ENCODE measurements at places on chromosomes 1 and 21.
A peak's percentile ranks its signal among the peaks of the same experiment; 100 is the strongest.

DNA sequence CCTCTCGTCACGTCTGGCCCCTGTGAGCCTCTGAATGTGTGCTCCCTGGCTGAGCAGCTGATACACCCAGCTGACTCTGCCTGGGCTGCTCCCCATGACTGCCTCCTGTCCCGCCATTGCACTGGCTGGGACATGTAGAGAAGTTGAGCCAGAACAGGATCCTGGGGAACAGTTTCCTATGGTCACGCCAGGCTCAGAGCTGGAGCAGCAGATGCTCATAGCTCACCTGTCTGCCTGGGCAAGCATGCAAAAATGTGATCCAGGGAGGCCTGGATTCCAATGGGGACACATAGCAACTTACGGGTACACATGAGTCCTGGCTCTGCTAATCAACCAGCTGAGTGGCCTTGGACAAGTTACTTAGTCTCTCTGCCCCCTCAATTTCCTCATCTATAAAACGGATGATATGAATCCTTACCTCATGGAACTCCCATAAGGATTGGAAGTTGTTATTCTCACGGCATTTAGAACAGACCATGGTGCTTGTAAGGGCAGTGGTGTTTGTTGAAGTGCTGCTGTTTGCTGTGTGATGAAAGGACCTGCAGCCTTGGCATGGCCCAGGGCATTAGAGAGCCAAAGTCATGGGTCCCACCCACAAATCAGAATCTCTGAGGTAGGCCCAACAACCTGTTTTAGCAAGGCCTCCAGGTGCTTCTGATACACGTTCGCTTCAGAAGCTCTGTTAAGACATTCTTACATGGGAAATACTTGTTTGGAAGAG lies 150.3 kb upstream of the VANGL1 start:
- no peak for DNase-seq

GRCh38 chr1:32706491-32706890 lies 3.9 kb upstream of the SYNC start:
- DNase-seq = no peak

DNA sequence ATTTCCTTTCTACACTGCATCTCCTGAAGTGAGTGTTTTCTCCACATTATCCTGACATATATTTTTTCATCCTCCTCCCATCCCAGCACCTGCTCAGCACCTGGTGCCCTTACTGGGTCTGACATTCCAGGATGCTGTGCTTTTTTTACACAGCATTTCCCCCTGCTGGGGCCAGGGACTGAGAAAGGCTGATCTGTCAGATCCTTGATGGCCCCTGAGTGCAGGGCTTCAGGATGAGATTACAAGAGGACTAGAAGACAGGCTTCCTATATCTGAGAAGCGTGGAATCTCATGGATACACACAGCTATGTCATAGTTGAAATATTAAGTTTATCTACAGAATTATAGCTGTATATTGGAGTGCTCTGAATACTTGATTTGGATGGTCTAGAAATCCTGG lies 24.4 kb downstream of the RCAN1 start:
- DNase-seq = no peak

GRCh38 chr1:58574816-58575215 lies 2.2 kb downstream of the TACSTD2 start:
- DNase-seq = no peak

DNA sequence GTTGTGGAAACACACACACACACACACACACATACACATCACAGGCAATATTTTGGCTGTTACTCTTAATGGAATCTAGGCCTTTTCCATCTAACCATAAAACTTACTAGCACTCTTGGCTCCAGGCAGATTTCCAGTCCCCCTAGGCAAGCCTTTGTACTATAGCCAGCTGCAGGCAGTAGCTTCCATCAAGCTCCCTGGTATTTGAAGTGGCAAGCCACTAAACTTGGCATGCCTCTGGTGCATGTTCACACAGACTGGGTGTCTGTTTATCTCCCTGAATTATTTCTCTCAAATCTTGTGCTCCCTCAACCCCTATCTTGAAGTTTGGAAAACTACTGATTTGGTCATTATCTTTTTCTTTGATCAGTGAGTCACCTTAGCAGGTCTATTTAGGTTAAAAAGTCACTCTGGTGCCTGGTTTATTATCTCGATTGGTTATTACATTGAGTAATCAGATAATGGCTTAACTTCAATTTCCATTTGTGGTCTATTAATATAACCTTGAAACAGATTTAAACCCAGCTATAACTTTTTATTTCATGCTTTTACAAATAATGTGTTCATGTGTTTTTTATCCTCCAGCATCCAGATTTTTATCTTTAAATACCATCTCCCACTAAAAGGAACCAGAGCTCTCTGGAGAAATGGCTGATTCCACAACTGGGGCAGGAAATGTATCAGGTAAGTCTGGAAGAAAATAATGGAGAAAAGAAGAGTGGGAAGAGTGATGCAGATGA lies 2.7 kb upstream of the RBM15 start:
- peak; percentile 73 for DNase-seq

- no peak for DNase-seq
Observed at GRCh38 chr1:197786280-197786679, 11.0 kb upstream of the DENND1B start.

DNA sequence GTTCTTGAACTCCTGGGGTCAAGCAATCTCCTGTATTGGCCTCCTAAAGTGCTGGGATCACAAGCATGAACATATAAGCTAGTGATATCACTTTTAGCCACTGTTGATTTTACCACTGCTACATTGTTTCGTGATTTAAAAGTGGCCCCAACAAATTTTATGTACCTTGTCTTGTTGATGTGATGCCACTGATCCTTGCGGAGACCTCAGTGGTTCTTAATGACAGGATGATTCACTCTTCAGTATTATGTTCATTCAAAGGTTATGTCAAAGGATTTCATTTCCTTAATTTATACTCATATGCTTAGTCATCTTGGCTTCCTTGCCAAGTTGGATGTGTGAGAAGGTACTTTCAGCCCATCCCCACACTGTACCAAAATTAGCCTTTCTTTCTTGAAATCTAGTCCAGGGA lies 12.1 kb downstream of the PRKACB start:
- peak; percentile 88 for DNase-seq

DNA sequence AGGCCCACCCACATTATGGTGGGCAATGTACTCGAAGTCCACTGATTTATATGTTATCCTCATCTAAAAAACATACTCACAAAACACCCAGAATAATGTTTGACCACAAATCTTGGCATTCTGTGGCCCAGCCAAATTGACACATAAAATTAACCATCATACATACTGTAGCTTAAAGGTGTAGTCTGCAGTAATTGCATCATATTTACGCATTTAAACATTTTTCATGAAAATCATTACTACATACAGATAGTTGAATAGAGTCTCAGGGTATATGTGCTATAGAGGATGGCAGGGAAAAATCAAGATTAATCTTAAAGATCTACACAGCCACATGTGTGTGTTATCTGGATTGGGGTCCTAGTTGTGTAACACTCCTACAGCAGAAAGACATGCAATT lies 14.5 kb downstream of the ZNF697 start:
- DNase-seq = no peak

DNA sequence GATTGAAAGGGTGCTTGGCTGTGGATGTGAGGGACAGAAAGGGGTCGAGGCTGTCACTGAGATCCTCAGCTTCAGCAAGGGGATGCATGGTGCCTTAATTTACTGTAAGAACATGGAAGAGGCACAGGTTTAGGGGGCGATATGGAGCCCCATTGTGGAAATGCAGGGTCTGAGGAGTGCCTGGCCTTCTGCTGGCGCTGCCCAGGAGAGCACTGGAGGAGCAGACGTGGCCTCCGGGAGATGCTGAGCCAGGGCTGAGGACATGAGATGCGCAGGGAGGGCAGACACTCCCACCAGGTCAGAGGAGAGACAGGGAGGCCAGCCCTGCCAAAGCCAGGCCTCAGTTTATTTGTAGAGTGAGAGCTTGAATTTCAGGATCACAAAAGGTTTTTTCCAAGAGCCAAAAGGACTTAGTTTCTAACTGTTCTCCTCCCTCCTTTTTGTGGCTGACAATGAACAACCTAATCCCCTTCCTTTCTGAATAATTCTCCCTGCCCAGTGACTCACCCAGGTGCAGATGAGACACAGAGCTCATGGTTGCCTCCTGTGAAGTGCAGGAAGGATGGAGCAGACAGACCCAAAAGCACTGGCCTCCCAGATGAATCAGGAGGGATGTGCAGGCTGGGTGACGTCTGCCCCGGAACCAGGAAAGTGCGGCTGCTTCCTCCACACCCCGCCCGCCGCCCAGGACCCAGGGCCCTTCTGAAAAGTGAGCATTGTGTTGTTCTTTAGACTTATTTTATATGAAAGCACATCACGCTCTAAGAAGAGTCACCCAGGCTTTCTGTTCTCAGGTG lies 73.0 kb upstream of the TMPRSS2 start:
- DNase-seq = no peak

DNA sequence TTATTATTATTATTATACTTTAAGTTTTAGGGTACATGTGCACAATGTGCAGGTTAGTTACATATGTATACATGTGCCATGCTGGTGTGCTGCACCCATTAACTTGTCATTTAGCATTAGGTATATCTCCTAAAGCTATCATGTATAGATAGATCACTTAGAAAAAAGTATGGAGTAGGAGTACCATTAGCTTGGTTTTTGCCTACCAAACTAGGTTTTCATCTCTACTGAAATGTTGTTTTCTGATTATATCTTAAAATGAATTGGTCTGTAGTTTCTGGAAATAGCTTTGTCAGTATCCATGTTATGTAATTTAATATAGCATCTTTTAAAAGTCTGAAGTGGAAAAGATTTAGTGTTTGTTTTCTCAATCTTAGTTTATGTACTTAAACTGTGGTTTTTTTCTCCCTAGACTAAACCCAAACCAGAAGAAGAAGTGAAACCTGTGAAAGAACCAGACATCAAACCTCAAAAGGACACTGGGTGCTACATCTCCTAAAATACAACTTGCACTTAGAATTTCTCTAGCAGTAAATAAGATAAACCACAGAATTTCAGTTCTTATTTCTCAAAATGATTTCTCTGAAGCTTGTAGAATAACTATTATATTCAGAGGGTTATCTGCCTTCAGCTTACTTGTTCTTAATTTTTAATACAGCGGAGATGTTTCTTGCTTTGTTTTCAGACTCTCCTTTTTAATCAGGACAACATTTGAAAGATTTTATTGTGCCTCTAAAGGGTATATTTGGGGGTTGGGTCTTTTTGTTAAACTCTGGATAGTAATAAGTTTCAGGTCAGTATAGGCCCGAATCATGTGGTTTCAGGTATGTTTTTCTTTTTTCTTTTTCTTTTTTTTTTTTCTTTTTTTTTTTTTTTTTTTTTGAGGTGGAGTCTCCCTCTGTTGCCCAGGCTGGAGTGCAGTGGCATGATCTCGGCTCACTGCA lies 4.5 kb upstream of the FAM177B start:
- DNase-seq = no peak

- DNase-seq = no peak
Observed at GRCh38 chr1:102185260-102185659, 188.5 kb upstream of the OLFM3 start.

DNA sequence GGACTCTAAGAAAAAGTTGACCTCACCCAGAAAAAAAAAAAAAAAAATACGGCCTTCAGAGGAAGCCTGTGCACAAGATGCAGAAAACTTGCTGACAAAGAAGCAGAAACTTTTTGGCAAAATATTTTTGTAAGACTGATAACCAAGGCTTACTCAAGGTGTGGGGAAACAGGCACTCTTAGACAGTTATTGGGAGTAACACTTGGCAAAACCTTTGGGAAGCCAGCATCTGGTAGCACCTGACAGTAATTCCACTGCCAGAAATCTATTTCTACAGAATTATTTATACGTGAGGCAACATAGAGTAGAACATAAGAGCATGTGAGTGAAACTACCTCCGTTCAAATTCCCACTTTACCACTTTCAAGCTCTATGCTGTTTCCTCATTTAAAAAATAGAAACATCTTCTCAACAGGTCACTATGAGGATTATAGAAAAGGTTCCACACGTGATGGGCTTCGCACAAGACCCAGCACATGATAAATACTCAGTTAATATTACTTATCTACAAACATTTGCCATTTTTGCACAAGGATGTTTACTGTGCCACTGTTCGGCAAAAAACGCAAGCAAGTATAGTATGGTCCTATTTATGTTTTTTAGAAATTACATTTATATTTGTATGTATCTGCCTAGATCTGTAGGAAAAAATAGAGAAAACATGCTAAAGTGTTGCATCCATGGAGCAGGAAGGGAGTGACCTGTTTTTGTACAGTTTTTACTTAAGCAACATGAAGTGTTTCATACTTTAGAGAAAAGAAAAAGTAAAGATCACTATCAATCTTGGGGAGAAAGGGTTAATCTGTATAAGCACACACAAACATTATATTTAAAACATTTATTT lies 22.2 kb downstream of the MRPL39 start:
- no peak for DNase-seq

DNA sequence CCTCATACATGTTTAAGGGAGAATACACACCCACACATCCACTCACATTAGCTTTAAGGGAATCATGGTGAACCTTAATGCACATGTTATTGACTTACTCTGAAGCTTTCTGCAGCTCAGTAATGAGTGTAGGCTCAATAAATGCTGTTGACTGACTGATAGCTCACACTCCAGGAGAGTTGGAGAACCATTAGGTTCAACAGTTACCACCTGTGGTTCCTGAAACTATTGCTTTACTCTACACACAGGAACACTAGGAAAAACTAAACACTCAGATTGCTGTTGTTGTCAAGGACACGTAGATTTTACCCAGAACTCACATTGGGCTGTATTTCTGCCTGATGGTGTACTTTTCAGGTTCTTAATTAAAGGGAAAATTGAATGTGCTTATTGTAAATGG lies 37.3 kb downstream of the ZC3H11B start:
- no peak for DNase-seq

DNA sequence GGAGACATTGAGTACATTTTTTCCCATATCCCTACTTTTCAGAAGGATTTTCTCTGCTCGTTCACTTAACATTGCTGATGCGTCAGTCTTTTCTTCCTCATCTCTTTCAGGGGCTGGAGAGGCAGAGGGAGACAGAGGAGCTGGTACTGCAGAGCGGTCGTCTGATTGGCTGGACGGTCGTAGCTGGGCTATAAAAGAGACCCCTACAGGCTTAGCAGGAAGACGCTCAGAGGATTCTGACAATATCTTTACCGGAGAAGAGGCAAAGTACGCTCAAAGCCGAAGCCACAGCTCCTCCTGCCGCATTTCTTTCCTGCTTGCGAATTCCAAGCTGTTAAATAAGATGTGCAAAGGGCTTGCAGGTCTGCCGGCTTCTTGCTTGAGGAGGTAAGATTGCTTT lies at the start of gene RGS4:
TSS of gene RGS4 (plus strand) at position 220 of the 400 bp plus-strand sequence. CDS start at position 344, 124 bp downstream.
- peak; percentile 98 for DNase-seq

- DNase-seq = no peak
Observed at GRCh38 chr1:186735463-186735862, 55.2 kb upstream of the PTGS2 start.

DNA sequence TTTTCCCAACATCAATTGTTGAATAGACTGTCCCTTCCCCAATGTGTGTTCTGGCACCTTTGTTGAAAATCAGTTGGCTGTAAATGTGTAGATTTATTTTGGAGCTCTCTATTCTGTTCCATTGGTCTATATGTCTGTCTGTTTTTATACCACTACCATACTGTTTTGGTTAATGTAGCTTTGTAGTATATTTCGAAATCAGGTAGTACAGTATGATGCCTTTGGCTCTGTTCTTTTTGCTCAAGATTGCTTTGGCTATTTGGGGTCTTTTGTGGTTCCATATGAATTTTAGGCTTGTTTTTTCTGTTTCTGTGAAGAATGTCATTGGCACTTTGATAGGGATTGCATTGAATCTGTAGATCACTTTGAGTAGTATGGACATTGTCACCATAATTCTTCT lies 8.1 kb downstream of the ACOT11 start:
- no peak for DNase-seq

Data from EH (cell line).